ENCODE measurements at places on chromosomes 2 and 18. TPM values are rescaled to one million over a fixed set of nuclear protein-coding genes. Genes with fewer than 3 reads are reported as not detected.

Gene MEIS1
- 30.4 TPM for polyA plus RNA-seq

Gene CPLX4
- not detected for polyA plus RNA-seq

Gene CNGA3
- 0.05 TPM for polyA plus RNA-seq

Gene ST8SIA5
- polyA plus RNA-seq = 0.06 TPM

Gene UGT1A4
- 2.5 TPM for polyA plus RNA-seq

Gene IL36RN
- polyA plus RNA-seq = 25.9 TPM

Gene CAVIN2
- polyA plus RNA-seq = 6.5 TPM

Gene C2orf74
- 5.3 TPM for polyA plus RNA-seq

Gene BOLL
- not detected for polyA plus RNA-seq

Gene OR6B2
- not detected for polyA plus RNA-seq

Gene HOXD13
- not detected for polyA plus RNA-seq

Gene CCDC74B
- 1.0 TPM for polyA plus RNA-seq

Gene FBXO48
- 0.44 TPM for polyA plus RNA-seq

Gene TXNDC9
- 14.0 TPM for polyA plus RNA-seq

Gene IDH1
- 59.6 TPM for polyA plus RNA-seq

Gene ADI1
- 41.8 TPM for polyA plus RNA-seq

Gene PLCL1
- 0.20 TPM for polyA plus RNA-seq

Gene CRYGC
- polyA plus RNA-seq = not detected

Gene DPP10
- polyA plus RNA-seq = 0.13 TPM

Gene CNTNAP5
- not detected for polyA plus RNA-seq

Gene COL4A4
- polyA plus RNA-seq = 0.10 TPM

Gene MAL
- 1,481 TPM for polyA plus RNA-seq

Gene HOXD12
- polyA plus RNA-seq = not detected

Gene RTP5
- 0.28 TPM for polyA plus RNA-seq

Gene TFCP2L1
- 8.6 TPM for polyA plus RNA-seq

Gene FHOD3
- 3.7 TPM for polyA plus RNA-seq

Gene RSAD2
- polyA plus RNA-seq = 0.49 TPM

Gene RESP18
- polyA plus RNA-seq = not detected

Gene GALNT13
- polyA plus RNA-seq = 0.02 TPM

Gene PROC
- 0.19 TPM for polyA plus RNA-seq

Gene METTL4
- polyA plus RNA-seq = 5.1 TPM

Gene CD207
- 0.94 TPM for polyA plus RNA-seq

Gene RGPD3
- 0.06 TPM for polyA plus RNA-seq

Gene SMYD1
- polyA plus RNA-seq = 0.04 TPM

Gene GCG
- 0.10 TPM for polyA plus RNA-seq

Gene MYCN
- polyA plus RNA-seq = 0.49 TPM

Gene POTEJ
- not detected for polyA plus RNA-seq

Gene TCF4
- polyA plus RNA-seq = 3.7 TPM

Gene TSGA10
- polyA plus RNA-seq = 3.2 TPM

Gene AGXT
- polyA plus RNA-seq = not detected

Gene CASP8
- 19.6 TPM for polyA plus RNA-seq

Gene UGT1A3
- 0.07 TPM for polyA plus RNA-seq

Gene CRYGD
- not detected for polyA plus RNA-seq

Gene DHRS9
- 9.2 TPM for polyA plus RNA-seq

Gene TEX44
- not detected for polyA plus RNA-seq

Gene SERPINB4
- polyA plus RNA-seq = 19.3 TPM

Gene ZFP36L2
- 64.2 TPM for polyA plus RNA-seq

Gene MBD2
- 55.6 TPM for polyA plus RNA-seq

Gene STON1
- 5.5 TPM for polyA plus RNA-seq

Gene TBC1D8
- polyA plus RNA-seq = 19.4 TPM

Gene SERPINE2
- 19.6 TPM for polyA plus RNA-seq

Gene CIB4
- not detected for polyA plus RNA-seq

Gene GLI2
- 0.35 TPM for polyA plus RNA-seq

Gene CNDP2
- polyA plus RNA-seq = 42.5 TPM

Gene SNX17
- polyA plus RNA-seq = 61.7 TPM

Gene TMEM247
- polyA plus RNA-seq = not detected

Measured in esophagus (tissue), 2 donors.